DND-41 (cell line): ENCODE measurements at places on chromosomes 2 and 18.

DNA sequence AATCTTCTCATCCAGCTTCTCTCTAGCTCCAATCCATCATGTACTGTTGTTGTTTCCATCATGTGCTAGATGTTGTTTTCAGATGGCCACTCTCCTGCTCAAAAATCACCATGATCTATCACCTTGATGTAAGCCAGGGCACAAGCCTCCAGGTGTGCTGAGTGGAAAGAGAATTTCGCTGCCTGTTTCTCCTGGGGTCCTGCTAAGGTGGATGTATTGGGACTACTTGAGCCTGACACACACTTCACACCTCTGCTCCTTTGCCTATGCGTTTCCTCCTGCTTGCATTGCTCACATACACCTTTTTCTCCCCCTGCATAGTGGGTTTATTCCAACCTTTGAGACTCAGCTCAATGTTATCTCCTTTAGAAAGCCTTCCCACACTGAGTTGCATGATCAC lies 287.6 kb downstream of the CYRIA start:
- DNase-seq = no peak

DNA sequence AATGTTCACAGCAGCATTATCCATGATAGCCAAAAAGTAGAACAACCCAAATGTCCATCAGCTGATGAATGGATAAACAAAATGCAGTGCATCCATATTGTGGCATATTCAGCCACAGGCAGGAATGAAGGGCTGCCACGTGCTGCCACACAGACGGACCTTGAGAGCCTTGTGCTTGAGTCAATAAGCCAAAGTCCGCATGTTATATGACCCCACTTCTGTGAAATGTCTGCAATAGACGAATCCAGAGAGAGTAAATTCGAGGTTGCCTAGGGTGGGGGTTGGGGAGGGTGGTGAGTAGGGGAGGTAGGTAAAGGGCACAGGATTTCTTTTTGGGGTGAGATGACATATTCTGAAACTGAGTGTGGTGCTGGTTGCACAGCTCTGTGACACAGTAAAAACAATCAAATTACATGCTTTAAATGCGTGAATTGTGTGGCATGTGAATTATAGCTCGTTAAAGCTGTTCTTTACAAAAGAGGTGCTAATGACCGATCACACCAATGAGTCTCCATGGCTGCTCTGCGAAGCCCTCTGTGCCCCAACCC lies 38.9 kb upstream of the LDLRAD4 start:
- no peak for DNase-seq

DNA sequence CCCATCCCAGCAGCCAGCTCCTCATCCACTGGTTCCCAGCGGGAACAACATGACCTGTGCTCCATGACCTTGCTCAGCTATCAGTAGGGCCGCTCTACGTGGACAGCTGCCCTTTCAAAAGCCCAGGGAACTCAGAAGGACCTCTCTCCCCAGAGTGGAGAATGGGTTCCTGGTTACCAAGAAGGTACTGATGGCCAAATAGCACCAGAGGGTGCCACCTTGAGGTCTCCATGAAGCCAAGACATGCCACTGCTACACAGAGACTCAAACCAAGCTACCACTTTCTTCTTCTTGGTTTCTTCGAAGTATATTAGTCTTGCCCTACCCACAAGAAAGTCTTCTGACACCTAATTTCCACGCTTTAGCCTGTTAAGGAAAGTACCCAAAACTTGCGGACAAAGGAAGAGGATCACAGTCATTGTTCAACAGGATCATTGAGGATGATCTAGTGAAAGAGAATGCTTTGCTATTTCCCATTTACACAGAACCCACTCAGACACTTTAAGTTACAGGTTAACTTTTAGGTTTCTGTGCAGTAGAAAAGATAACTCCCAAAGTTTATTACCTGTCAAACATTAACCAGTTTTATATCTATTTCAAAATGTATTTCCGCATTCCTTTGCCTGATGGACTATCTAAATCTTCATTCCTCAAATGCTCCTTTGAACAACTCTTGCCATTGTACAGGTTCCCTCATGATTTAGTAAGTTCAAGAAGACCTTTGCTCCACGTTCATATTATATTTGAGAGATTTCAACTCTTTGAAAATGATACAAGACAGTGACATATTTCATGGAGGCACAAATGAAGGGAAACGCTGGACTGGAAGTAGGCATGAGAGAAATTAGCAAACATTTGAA lies 102.2 kb downstream of the ALPK2 start:
- no peak for DNase-seq

DNA sequence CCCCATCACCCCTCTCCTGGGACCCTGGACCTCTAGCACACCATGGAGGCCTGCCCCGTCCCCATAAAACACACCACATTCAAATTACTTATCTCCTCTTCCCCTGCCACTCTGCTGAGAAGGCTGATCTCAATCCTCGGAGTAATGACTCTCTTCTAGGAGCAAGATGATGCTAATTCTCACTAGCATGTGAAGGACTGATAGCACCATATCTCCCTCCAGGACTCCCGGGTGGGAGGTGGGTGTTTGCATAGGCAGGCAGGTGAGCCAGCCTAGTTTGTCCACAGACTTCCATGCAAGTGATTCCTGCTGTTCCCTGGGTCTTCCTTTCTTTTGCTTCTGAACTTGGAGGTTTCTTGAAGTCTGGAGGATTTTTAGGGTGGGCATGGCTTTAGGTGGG lies 40.5 kb downstream of the HPCAL1 start:
- DNase-seq = no peak

GRCh38 chr18:76433788-76434187 lies 61.3 kb downstream of the ZNF516 start:
- DNase-seq = no peak

DNA sequence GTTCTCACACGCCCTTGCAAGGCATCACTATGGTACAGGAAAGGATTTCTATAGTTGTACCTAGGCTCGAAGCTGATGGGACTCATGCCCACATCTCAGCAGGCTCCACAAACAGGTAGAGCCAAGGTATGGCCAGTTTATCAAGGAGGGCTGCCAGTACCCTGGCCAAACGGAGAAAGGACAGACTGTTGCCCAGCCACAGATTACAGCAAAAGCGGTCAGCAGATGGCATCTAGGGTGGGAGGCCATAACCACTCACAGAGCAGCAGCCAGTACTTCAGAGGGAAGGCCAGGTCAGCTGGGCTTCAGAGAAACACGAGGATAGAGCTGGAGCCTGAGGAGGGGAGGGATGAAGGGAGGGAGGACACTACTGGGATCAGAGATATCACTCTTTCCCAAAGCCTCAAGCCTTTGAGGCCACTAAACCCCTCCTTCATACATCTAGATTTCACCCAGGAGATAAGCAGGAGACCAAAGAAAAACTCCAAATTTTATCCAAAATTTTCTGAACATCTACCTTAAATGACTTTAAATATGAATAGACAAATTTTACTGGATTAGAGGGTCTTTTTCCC lies 904.2 kb upstream of the NXPH2 start:
- no peak for DNase-seq

- DNase-seq = no peak
Measured at GRCh38 chr2:193556766-193557470, 1362.2 kb upstream of the TMEFF2 start.

GRCh38 chr2:114543236-114543766 lies 100.9 kb downstream of the DPP10 start:
- no peak for DNase-seq

- no peak for DNase-seq
Measured at GRCh38 chr2:32738939-32739338, 111.1 kb downstream of the TTC27 start.

DNA sequence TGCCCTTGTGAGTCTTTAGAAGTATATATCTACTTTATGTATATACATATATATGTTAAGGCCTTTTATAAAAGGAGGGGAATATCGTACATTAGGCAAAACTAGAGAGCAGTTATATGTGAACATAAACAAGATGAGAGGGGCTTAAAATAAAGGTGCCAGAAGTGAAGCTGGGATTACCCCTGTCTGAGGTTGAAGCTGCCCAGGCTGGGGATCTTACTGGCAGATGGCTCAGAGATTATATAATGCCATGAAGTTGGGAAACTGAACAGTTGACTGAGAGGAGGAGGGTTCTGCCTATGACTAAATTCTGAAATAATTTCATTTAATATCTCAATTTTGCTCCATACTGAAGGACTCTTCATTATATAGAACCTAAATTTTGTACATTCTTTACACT lies 6.0 kb downstream of the PNO1 start:
- DNase-seq = no peak

DNA sequence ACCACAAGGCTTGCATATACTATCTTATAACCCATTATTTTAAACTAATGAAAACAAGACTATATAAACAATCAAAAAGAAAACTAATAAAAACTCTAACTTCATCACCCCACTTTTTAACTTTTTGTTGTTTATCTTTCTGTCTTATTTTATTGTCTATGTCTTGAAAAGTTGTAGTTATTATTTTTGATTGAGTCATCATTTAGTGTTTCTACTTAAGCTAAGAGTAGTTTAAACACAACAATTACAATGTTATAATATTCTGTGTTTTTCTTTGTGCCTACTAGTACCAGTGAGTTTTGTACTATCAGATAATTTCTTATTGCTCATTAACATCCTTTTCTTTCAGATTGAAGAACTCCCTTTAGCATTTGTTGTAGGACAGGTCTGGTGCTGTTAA lies 318.7 kb upstream of the ATP5MC3 start:
- DNase-seq = no peak

- no peak for DNase-seq
Measured at GRCh38 chr2:84674586-84674985, 158.3 kb downstream of the DNAH6 start.

DNA sequence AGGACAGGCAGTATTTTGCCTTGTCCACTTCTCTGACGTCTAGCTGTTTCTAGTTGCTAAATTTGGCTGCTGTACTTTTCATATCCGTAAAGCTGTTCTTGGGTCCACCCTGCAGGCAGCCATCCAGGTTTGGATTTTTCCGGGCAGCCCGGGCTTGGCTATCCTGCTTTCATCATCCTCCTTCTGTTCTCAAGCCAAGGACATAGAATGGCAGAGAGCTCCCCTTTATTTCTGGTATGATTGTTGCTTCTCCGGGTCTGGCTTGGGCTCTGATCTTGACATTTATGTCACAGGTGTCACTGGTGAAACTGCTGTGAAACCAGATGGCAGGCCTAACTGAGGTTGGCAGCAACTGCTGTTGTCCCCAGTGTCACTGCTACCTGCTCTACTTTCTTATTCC lies 35.5 kb downstream of the SCN2A start:
- DNase-seq = no peak

GRCh38 chr2:173090973-173091660 lies 15.5 kb downstream of the MAP3K20 start:
- no peak for DNase-seq

DNA sequence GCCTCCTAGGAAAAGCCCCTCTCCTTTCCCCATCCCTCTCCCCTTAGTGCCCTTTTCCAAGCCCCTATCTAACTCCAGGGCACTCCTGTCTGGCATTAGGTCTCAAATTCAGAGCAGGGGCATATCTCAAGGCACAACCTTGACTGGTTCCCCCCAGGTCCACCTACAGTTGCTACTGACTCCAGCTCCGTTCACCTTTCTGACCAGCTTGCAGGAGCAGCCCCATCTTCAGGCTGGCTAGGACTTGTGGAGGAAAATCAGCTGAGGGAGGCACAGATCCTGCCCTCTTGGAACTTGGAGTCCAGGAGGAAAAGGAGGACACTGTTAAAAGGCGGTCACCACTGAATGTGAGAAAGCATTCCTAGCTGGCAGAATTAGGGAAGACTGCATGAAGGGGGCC lies 152.4 kb downstream of the ZFP36L2 start:
- no peak for DNase-seq

DNA sequence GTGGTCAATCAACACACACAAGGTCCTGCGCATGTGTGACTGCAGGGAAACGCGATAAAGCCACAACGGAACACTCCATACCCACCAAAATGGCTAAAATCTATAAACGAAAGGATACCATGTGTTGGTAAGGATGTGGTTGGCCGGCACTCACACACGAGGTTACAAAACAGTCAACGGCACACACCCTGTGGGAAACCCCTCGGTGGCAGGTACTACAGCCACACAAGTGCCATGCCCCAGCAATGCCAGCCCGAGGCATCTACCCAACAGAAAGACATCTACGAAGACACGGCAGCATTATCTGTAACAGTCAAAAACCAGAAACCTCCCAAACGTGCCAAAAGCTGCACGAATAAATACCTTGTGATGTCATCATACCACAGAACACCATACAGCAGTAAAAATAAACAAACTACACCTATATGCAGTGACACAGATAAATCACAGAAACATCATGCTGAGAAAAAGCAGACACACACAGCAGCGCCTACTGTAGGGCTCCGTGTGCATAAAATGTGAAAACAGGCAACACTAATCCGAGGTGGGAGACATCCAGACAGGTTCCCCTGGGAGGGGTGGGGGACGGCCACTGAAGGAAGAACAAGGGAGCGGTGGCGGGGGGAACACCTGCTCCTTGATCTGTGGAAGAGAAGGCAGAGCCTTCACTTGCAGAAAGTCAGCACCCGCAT lies 36.7 kb downstream of the HDAC4 start:
- DNase-seq = no peak

DNA sequence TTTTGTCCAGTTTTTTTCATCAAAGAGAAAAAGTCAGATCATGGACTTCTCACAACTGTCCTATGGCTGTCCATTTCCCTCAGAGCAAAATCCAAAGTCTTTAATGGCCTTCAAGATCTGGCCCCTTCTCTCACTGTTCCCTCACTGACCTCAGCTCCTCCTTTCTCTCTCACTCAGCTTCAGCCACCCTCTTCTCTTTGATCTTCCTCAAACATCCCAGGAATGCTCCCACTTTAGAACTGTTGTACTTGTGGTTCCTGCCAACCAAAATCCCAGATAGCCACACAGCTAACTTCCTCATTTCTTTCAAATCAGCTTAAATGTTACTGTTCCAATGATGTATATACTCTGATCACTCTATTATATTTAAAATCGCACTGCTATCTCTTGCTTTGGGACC lies 82.9 kb downstream of the NUP35 start:
- no peak for DNase-seq

- no peak for DNase-seq
Measured at GRCh38 chr18:62023536-62023935, 130.7 kb upstream of the RNF152 start.

GRCh38 chr2:101463911-101464641 lies 10.8 kb downstream of the RFX8 start:
- DNase-seq = no peak

DNA sequence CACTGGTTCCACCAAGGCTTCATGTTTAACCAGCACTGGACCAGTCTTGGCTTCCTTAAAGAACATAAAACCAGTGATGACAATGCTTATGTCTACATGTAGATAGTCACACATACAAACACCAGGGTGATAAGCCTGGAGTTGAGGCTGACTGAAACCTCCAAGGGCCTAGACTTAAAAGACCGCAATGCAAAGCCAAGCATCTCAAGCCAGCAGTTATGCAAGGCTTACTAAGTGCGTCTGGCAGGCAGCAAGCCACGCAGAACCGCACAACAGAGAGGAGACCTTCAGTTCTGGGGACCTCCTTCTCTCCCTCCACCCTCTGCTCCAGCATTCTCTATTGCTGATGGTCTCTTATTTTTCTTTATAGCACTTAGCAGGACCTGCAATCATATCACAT lies 63.2 kb upstream of the ACAA2 start:
- DNase-seq = no peak

DNA sequence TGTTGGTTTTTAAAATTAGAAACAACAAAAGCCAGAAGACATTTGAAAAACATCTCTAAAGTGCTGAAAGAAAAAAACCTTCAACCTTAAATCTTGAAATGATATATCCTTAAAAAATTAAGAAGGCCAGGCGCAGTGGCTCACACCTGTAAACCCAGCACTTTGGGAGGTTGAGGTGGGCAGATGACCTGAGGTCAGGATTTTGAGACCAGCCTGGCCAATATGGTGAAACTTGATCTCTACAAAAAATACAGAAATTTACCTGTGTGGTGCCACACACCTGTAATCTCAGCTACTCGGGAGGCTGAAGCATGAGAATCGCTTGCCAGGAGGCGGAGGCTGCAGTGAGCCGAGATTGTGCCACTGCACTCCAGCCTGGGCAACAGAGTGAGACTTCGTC lies 87.7 kb upstream of the SIX2 start:
- no peak for DNase-seq
